Glomerular endothelial cell (primary cell): ENCODE measurements at places on chromosomes 3 and 15. TPM values are rescaled to one million over a fixed set of nuclear protein-coding genes. Genes with fewer than 3 reads are reported as not detected.
A peak's percentile ranks its signal among the peaks of the same experiment; 100 is the strongest.

DNA sequence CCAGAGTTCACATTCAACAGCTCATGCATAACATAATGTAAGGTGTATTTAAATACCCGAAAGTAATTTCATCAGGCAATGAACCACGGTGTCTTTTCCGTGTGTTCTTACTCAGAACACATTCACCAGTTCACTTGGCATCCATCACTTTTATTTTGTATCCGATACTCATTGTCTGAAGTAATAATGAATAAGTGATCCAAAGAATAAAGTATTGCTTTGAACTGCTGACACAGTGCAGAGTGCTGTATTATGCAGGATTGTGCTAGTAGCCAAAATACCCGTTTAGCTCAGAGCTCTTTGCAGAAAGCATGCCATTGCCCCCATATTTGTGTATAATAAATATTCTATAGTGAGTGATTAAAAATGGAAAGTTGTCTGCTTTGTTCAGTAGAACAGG, 460.9 kb upstream of the KCNMB2 start:
- DNase-seq, result no peak

DNA sequence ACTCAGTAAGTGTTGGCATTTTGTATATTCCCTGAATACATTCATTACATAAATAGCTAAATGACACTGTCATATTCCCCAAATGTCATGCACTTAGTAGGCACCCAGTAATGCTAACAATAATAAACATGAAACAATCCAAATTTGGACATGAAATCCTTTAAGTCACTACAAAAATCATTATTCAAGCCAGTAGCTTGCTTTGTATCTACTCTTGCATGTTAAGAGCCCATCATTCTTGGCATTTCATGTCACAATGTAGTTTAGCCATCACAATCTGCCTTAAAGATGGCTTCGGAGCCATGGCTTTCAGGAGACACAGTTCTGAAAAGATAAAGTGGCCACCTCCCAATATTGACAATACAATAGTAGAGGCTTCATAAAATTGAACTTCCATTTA, 32.9 kb upstream of the TM4SF4 start:
- DNase-seq, result no peak

GRCh38 chr15:52717924-52718323, 38.7 kb upstream of the ATOSA start:
- DNase-seq, result no peak

DNA sequence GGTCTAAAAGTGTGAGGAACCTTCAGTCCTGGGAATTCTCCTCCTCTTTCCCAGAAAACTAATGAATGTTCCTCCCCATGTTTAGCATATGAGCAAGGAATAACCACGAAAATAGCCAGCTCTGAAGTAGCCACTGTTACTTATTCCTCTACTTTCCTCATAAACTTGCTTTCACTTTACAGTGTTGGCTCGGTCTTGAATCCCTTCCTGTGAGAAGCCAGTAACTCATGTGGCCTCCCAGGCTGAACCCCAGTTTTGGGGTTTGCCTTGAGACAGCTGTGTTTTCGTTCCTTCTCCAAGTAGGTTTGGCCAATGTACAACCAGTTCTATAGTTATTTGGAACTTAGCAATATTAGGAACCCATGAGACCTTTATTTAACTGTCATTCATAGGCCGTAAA, 195.0 kb downstream of the CNTN6 start:
- DNase-seq, result no peak

Gene PLA2G4E
- not detected in 2 replicates for total RNA-seq

Gene IRAK2
- 41.6 and 50.1 TPM in 2 replicates for total RNA-seq

DNA sequence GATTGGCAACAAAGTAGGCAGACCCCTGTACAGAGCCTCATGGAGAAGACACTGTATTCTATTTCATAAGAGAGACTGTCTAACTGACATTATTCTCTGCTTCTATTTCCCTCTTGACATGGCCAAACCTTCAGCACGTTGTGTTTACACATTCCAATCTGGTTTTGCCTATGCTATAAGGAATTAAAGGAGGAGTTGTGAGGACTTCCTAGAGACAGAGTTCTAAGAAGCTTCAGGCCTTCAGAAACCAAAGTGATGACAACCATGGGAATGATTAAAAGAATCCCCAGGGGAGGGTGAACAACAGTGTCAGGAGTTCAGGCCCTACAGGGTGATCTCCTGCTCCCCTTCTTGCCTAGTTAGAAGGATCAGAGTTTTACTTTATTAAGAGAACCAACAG, 44.9 kb upstream of the CAPN7 start:
- DNase-seq, result no peak

Gene RTP1
- total RNA-seq, result not detected in 2 replicates

Gene GPR160
- 6.9 and 7.9 TPM in 2 replicates for total RNA-seq

Gene B3GALNT1
- total RNA-seq, result 9.2 and 10.6 TPM in 2 replicates

- DNase-seq, result no peak
Measured at GRCh38 chr3:5585085-5585484, 397.6 kb downstream of the EDEM1 start.

Gene SELENOT
- 130 and 133 TPM in 2 replicates for total RNA-seq

- DNase-seq, result no peak
Measured at GRCh38 chr3:136604961-136605360, 147.2 kb downstream of the STAG1 start.

- DNase-seq, result no peak
Measured at GRCh38 chr15:63920504-63921175, 86.9 kb upstream of the HERC1 start.

Gene TRANK1
- total RNA-seq, result 9.9 and 16.8 TPM in 2 replicates

DNA sequence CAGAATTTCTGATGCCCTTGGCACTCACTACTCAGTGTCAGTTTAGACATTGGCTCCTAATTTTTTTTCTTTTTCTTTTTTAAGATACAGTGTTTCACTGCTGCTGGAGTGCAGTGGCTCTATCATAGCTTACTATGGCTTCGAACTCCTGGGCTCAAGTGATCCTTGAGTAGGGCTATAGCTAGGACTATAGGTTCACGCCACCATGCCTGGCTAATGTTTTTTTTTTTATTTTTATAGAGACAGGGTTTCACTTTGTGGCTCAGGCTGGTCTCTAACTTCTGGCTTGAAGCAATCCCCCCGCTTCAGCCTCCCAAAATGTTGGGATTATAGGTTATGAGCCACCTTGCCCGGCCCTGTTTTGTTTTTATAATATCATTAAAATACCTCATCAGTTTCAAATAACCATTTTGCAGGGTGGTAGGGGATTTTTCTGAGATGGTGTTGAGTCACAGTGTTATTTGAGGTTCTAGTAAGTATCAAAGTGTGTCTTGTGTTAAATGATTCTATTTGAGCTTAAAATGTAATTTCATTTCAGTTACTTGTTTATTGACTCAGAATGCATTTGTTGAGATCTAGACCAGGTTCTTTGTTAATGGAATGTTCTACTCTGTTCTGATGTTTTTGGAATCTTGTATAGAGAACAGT, 7.0 kb downstream of the FNDC3B start:
- no peak for DNase-seq

Gene CCDC191
- 1.5 and 4.8 TPM in 2 replicates for total RNA-seq

Gene SLC9A9
- total RNA-seq, result 0.73 and 1.2 TPM in 2 replicates

GRCh38 chr3:115513416-115513800, 109.9 kb upstream of the GAP43 start:
- DNase-seq, result no peak

GRCh38 chr3:125967156-125967555, 1.8 kb upstream of the ROPN1B start:
- no peak for DNase-seq

DNA sequence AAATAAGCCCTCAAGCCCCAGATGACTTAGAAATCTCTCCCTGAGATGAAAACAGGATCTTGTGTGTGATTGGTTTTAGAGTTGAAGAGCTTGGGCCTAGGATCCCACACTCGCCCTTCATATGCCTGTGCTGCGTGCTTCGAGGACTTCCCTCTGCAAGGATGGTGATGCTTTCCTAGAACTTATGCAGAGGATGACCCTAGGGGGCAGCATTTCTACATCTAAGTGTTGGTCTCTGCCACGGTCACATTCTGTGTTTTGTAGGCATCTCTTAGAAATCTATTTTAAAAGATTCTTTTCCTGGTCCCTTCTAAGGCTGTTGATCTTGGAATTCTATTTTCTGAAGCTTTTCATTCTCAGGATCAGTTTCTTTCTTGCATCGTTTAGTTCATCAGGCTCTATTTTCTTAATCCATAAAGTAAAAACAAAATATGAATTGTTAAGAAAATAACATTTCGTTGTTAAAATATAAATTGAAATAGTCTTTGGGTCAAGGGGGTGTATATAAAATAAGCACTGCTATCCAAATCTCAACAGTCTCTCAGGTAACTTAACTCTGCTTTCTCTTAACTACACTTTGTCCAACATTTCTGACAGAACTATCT, 45.7 kb downstream of the WDR76 start:
- DNase-seq, result peak; percentile 50

Gene UMPS
- total RNA-seq, result 18.0 and 22.2 TPM in 2 replicates

DNA sequence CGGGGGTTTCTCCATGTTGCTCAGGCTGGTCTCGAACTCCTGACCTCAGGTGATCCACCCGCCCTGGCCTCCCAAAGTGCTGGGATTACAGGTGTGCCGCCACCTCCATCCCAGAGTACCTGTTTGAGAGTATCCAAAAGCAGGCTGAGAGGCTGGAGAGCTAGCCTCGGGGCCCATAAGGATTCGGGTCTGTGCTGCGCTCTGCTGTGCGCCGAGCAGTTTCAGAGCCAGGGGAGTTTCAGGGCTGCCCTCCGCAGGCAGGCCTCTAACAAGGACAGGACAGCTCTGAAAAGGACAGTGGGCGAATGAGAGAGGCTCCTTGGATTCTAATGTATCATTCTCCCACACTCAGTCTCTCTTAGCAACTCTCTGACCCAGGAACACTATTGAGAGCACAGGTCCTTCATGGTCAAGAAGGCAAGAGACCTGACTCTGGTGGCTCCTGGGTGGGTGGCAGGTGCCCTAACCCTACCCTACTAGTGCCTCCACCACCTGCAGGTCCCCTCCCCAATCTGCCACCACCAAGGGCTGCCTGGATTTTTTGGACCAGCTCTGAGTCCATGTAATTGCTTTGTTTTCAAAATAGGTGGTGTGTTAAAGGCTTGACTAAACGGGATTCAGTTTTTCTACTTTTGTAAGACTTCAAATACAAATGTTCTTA, 27.8 kb downstream of the MAGEF1 start:
- DNase-seq, result no peak

GRCh38 chr15:66846811-66847210, 144.8 kb downstream of the SMAD6 start:
- DNase-seq, result no peak

Gene CCDC9B
- total RNA-seq, result 11.8 and 20.0 TPM in 2 replicates
